Fibroblast of skin of right biceps (primary cell): ENCODE measurements at places on chromosomes 1 and 21.

DNA sequence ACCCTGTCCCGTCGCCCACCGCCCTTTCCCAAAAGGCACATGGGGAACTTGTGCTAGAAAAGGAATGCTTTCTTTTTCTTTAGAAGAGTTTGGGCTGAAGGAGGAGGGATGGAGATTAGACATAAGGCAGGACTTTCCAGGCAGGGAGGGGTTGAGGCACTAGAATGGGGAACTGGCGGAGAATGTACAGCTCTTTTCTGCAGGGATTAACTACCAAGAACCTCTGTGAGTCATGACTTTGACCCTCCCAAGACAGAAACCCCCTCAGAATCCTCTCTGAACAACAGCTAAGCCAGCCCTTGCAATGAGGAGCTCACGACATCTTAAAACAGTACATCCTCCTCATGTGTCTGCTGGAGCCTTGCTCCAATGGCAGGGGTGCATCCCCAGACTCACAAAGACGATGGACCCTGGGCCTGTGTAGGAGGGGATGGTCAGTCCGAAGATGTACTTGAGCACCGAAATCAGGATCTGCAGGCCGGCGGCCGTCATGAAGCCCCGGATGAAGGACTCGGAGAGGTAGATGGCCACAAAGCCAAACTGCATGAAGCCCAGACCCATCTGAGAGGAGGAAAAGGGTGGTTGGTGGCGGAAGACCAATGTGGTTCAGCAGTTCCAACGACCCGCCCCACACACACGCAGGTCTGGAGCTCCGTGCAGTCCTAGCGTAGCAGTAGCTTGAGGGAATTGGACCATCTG is 13.6 kb downstream of the SLC26A9 start:
- no peak for DNase-seq

- DNase-seq = peak; percentile 41
Observed at GRCh38 chr1:229625071-229625914, 629 bp downstream of the TAF5L start.

GRCh38 chr1:70790232-70790923 is 257.2 kb downstream of the PTGER3 start:
- no peak for DNase-seq

- no peak for DNase-seq
Observed at GRCh38 chr1:234639961-234640360, 30.0 kb upstream of the IRF2BP2 start.

- DNase-seq = no peak
Observed at GRCh38 chr21:29359718-29360117, 61.0 kb downstream of the BACH1 start.

DNA sequence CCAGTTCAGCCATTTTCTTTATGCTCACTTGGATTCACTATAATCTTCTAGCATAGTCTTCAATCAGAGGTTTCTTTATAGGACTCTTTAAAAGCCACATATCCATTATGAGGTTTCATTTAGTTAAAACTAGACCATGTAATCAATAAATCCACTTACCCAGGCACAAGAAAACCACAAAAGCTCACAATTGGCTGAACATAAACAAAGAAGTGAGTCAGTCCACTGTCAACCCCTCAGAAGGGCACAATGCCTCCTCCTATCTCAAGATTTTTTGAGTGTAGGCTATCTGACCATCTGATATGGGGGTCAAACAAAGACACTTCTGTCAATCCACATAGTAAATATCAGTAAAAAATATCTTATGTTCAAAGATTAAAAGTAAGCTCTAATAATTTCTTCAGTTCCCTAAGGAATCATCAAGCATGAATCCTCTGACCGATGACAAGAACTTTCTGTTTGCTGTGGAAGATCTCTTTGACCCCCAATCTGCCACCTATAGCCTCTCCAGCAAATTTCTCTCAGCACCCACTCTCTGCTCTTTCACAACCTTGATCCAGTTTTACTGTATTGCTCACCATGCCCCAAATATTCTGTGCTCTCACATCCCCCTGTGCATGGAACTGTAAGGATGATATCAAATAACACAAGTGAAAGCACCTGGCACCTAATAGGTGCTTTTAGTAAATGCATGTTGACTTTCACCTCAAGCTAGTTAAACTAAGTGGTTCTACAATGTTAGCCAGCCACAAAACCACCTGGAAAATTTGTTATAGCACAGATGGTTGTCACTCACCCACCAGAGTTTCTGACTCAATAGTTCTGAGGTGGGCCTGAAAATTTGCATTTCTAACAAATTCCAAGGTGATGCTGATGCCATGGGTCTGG is 16.7 kb downstream of the RAB3B start:
- no peak for DNase-seq

GRCh38 chr1:36116901-36117300 is 8.1 kb downstream of the COL8A2 start:
- no peak for DNase-seq

DNA sequence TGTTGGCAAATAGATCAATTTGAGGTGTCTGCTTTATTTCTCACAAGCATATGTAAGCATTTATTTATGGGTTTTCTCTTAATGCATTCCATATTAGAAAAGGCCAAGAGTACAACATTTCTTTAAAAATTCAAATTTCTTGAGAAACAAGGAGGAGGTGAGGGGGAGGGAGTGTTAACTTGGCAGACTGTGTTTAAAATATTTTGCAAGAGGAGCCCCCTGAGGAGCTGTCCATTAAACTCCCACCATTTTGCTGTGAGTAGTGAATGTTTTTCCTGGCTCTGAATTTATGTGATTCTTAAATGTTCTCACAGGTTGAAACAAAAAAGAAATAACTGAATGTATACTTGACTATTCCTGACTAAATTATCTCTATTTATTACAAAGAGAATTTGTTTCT is 363.8 kb downstream of the PTPRC start:
- DNase-seq = no peak

DNA sequence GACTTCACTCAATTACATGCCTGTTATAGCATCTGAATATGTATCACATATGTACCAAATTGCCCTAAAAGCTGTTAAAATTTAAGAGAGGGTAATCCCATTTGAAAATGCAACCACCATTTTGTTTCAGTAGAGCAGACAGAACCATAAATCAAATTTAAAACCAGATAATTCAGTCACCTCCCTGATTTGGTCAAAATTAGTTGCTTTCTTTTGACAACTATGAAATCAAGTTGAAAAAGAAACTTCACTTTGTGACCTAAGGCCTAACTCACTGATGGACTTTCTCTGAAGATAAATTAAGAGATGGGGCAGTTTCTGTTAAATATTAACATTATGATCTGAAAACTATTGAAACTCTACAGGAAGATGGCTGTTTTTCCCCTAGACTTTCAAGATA is 6.7 kb downstream of the GORAB start:
- DNase-seq = no peak

GRCh38 chr1:7299994-7300393 is 471.1 kb upstream of the VAMP3 start:
- DNase-seq = peak; percentile 95

DNA sequence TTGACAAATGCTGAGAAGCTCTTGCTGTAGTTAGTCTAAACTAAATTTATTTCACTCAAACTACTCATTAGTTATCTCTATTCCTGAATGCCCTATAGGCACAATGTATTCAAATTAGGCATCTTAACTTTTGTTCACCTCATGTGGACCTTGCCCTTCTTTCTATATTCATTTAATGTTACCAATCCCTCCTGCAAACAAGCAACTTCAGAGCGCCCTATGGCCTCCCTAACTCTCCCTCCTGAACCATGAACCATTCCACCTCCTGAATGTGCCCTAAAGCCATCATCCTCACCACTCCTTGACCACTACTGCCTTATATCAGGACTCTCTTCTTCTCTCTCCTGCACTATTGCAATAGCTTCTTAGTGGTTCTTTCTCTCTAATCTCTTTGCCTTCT is 34.8 kb upstream of the SAMD13 start:
- no peak for DNase-seq

DNA sequence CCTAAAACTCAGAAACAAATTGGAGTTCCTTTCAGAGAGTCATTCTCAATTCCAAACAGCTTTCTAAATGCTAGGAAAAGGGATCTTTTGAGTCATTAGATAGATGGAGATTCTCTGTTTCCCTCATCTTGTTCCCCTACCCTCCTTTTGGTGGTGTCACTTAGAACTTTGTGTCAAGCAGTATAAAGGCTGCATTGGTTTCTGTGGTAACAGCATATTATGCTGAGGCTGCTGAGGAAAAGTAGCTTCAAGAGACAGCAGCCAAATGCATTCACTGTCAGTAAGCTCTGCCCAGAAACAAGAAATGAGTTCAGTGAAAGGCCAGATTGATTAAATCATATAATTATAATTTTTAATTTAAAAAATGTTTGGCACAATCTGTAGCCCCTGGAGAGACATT is 144.1 kb downstream of the LRRC40 start:
- no peak for DNase-seq

GRCh38 chr1:204437796-204438570 is 26.4 kb upstream of the PPP1R15B start:
- no peak for DNase-seq

GRCh38 chr21:43654806-43655489 is 4.3 kb downstream of the HSF2BP start:
- DNase-seq = peak; percentile 70

GRCh38 chr1:21814981-21815582 is 3.0 kb downstream of the LDLRAD2 start:
- DNase-seq = no peak
